Activated CD4-positive, alpha-beta T cell treated with anti-CD3 and anti-CD28 coated beads, Interleukin-2, amount 10 ng/mL, durations not matched to agents 24 days and 14 days (primary cell): ENCODE measurements at places on chromosomes 1 and 21. TPM values are rescaled to one million over a fixed set of nuclear protein-coding genes. Genes with fewer than 3 reads are reported as not detected.

DNA sequence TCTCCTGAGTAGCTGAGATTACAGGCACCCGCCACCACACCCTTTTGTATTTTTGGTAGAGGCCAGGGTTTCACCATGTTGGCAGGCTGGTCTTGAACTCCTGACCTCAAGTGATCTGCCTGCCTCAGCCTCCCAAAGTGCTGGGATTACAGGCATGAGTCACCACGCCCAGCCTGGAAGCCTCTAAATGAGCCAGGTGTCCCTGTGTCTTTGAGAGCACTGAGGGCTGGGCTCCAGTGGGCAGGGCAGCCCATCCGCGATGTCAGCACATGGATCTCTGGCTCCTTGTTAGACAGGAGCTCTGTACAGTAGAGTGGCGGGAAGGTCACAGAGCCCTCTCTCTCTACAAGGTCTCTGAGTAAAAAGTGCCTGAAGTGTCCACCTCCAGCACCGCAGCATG, 124.3 kb downstream of the PGBD5 start:
- no peak for DNase-seq

The PPFIA4 gene
- total RNA-seq, result 34.2 and 35.1 TPM in 2 replicates

GRCh38 chr1:230220907-230221306, 153.9 kb downstream of the GALNT2 start:
- no peak for DNase-seq

The FOXD3 gene
- total RNA-seq, result not detected in 2 replicates

DNA sequence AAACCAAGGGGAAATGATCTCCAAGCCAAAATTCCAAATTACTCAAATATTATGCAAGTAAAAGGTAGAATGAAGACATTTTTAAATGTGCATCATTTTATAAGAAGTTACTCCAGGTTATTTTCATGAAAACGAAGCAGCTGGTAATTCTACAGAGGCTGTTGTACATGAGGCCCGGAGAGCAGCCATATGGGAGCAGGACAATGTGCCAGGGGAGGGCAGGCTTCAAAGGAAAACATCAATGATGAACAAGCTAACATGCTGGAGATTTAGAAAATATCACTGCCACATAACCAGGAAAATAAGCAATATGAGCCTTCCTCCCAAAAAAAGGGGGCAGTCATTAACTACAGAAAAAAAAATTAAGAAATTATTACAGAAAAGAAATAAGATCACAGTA, 109.1 kb downstream of the TIAM1 start:
- no peak for DNase-seq

- no peak for DNase-seq
Observed at GRCh38 chr1:37034121-37035013, at the start of gene GRIK3. TSS of gene GRIK3 (minus strand) at chr1:37034515. CDS start at chr1:37034108, 407 bp downstream.

GRCh38 chr1:203327684-203328457, 22.6 kb downstream of the BTG2 start:
- peak; percentile 92 for DNase-seq

The WDR77 gene
- total RNA-seq, result 60.9 and 65.0 TPM in 2 replicates

DNA sequence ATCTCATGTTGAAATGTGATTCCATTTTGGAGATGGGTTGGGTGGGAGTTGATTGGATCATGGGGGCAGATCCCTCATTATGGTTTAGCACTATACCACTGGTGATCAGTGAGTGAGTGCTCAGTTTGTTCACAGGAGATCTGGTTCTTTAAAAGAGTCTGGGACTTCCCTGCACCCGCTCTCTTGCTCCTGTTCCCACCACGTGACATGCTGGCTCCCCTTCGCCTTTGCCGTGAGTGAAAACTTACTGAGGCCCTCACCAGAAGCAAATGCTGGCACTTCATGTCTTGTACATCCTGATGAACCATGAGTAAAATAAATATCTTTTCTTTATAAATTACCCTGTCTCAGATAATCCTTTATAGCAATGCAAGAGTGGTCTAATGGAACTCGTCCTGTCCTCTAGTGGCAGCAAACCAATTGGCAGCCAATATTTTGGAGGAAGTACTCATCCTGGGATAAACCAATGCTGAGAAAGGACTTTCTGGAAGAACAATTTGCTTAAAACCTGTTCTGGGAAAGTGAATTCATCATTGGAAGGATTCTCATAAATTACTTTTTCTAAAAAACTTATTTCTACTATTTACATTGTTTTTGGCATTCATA, 27.8 kb upstream of the CYP4A11 start:
- DNase-seq, result no peak

The TARDBP gene
- 211 and 224 TPM in 2 replicates for total RNA-seq

DNA sequence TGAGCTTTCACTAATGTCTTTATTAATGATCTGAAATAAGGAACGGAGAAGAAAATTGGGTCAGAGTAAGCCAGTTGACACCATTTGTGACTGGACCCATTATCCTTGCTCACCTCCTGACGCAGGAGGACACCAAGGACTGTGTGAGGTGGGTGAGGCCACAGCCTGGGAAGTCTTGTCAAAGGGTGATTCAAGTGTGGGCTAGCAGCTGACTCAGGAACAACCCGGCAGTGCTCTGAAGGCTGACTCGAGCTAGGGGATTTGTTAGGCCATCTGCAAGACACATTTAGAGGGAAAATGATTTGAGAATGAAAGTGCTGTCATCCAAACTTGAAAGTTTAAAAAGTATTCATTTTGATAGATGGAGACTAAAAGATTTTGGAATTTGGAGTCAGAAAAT, 21.2 kb downstream of the PRRX1 start:
- DNase-seq, result no peak
